DMS53 (cell line): ENCODE measurements at places on chromosomes 7 and 10.

DNA sequence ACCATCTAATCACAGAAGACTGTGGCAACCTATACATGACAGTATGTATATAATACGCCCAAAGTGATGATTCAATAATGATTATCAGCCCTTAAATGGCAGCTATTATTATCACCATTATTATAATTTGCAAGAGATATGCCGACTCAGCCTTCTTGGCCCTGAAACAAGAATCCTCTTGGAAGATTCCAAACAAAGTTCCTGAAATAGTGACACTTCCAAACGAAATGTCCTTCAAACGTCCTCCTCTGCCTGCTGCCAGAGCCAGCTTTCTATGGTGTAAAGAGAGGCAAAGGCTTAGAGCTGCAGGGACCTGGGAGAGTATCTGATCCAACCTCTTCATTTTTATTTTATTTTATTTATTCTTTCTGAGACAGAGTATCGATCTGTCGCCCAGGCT lies 36.0 kb downstream of the NRAP start:
- DNase-seq, result no peak

GRCh38 chr10:33047655-33048054 lies 89.6 kb upstream of the ITGB1 start:
- DNase-seq, result no peak

DNA sequence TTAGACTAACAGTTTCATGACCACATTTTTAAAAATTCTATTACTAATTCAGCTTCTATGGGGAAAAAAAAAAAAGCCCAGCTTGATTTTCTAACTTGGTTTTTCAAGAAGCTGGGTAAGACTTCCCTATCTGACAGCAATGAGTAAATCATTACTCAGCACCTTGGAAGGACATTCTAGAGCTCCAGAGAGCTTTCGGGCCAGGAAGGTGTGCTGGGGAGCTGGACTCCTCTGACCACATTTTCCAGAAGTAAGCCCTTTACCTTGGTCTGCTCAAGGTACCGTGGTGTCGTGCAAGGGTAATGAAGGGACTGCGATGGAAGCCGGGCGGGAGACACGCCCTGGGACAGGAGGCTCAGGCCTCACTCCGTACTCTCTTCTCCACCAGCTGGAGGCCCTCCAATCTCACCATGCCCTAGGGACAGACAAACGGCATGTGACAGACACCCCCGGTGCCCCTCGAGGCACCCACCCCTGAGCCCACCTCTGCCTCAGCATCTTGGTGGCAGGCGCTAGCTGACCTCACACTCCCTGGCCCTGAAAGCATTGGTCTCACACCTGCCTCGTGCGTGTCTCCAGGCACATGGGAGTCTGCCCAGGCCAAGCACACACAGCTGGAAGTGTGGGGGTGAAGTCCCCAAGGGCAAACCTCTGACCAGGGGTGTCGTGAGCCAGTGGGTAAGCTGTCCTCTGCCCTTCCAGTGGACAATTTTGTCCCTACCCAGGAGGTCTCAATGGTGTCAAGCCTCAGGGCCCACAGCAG lies 152.1 kb downstream of the OAT start:
- DNase-seq, result no peak

GRCh38 chr10:77877441-77878344 lies 48.9 kb downstream of the DLG5 start:
- no peak for DNase-seq

- DNase-seq, result no peak
These were observed 25.2 kb upstream of the UNC5B start for GRCh38 chr10:71187197-71187596.

DNA sequence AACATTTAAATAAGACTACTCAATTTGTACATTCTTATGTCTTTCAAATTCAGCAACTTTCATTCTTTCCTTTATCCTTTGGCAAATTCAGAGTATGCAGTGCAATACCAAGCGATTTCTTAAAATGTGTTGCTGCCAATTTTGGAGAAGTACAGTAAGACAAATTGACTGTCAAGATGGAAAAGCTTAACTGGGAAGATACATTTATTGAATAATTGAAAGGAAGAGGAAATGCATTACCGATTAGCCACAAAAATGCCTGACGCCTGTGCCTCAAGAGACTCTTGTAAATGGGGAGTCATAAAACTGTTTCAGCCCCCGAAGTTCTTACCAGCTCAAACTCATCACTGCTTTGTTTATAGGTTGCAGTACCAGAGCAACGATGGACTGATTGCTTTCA lies 373.3 kb upstream of the GALNT17 start:
- DNase-seq, result no peak

DNA sequence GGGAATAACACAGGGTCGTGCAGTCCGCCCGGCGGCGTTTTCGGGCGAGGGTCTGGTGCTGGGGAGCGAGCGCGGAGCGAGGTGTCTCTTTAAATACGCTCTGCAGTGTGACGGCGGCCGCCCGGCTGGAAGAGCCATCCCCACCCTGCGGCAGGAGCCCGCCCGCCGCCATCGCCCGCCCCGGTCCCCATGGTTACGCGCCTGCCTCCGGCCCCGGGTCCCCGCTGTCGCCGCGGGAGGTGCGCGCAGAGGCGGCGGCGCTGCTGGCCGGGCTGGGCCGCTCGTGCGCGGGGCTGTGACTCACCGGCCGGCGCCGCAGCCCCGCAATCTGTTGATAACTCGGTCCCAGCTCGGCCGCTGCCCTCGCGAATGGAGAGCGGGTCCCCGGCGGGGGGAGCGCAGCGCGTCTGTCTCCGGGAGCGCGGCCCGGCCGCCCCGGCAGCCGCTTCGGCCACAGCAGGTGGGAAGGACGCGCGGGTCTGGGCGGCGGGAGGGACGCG lies at the start of gene ADGRA1:
Gene ADGRA1, plus strand, starts transcription at position 246 of the 500 bp plus-strand sequence. CDS start 986 bp downstream, outside the sequence.
- no peak for DNase-seq

DNA sequence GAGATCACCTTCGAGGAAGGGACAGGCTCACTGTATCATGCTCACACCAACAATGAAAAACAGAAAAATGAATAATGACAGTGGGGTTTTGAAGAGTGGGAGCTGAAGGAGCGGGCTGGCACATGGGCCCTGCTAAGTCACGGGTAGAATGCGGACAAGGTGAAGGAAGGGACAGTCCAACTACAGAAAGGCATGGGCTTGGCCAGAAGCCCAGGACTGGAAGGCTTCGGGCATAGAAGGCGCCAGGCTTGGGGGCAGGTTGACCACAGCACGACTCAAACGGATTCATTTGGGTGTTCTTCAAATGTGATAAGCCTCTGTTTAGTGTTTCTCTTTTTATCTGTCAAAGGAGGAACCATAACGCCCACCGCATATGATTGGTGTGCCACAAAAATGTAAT lies 509.5 kb downstream of the CCSER2 start:
- no peak for DNase-seq

GRCh38 chr10:93567277-93568104 lies 1.0 kb downstream of the FFAR4 start:
- peak; percentile 73 for DNase-seq

DNA sequence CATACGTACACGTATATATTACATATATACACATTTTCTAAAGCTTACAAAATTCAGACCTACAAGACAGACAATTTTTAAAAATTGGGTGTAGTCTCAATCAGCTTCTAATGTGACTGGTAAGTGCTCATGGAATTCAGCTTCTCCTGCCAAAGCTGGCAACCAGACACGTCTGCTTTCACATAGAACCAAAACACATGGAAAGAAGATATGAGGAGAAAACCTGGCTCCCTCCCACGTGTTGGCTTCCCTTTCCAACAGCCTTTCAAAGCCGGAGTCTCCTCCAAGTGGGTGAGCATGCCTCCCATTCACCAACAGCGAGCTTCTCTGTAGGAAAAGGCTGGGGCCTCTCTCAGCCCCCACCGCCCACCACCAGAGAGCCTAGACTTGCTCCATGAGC lies 33.4 kb downstream of the CDCA7L start:
- no peak for DNase-seq

GRCh38 chr10:114823077-114823463 lies 1.5 kb downstream of the FHIP2A start:
- peak; percentile 48 for DNase-seq

- no peak for DNase-seq
These were observed 2.9 kb downstream of the ECHDC3 start for GRCh38 chr10:11745045-11745444.

- DNase-seq, result no peak
These were observed 12.5 kb downstream of the GRK5 start for GRCh38 chr10:119219871-119220270.

GRCh38 chr10:92688927-92689662 lies 660 bp upstream of the HHEX start:
- DNase-seq, result peak; percentile 81

DNA sequence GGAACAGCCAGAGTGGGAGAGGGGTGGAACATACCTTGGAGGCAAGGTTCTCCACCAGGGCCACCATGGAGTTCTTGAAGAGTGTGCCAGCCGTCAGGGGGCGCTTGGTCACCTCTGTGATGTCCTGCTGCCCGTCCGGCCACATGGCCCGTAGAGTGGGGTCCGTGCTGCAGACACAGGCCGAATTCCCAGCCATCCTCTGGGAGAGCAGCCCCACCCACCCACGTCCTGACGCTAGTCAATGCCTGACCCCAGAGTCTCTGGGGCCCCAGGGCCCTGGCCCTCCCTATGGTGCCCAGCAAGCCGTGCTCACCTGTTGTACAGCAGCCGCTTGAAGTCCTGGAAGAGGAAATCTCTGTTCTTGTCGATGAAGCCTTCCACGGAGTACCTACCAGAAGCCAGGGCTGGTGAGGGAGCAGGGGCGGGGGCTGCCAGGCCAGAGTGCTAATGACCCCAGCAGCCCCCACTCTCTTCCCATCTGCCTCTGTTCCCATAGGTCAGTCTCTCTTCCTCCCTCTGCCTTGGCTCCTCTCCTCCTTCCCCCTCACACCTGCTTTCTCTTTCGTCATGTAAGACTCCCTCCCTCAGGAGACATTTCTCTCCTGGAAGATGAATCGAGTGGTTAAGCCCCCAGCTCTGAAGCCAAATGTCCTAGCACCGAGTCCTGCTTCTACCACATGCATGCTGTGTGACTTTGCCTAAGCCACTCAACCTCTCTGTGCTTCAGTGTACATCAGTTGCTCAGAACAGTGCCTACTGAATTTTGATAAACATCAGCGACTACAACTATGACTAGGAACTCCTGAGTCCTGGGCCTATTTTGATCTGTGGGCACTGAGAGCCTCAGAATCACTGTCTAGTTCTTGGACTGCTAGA lies 11.0 kb downstream of the MYO1G start:
- DNase-seq, result peak; percentile 64

- DNase-seq, result no peak
These were observed 20.4 kb upstream of the NUP42 start for GRCh38 chr7:23161482-23161881.

- DNase-seq, result no peak
These were observed 34.4 kb upstream of the HABP2 start for GRCh38 chr10:113518415-113518814.

DNA sequence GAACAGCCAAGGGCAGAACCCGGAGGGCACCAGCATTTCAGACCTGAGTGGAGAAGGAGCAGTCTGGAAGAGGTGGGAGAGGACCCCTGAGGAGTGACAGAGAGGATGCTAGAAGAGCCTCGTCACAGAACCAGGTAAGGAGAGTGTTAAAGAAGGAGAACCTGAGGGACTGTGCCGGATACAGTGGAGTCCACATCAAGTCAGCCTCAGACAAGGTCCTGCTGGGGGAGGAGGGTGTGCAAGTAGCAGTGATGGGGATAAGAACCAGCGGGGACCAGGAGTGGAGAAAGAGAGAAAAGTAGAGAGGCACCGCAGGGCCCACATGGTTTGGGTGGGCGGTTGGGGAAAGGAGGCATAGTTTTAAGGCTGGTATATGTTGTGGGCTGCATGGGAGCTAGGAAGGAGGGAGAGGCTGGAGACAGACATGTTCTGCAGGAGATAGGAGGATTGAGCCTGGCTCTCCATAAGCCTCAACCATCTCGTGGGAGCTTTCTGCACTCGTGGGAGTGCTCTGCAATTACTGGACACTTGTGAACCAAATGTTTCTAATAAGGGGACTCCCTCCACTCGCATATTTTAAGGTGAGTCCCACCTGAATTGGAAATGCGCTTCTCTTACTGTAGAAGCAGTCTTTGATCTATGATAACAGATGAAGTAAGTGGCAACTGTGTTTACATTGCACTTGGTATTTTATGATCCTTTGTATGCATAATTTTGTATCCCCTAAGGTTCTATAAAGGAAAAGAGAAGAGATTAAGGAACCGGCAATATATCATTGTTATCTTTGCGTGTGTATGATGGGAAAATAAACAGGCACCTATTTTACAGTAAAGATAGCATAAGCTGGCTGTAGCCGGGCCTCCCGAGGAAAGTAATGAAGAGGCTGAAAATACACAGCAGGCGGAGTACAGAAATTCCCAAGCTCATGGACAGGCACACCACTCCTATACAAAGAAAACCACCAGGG lies 154.8 kb downstream of the ADAM12 start:
- DNase-seq, result no peak

- peak; percentile 86 for DNase-seq
These were observed 30.7 kb upstream of the ANTXRL start for GRCh38 chr10:46255801-46256747.

DNA sequence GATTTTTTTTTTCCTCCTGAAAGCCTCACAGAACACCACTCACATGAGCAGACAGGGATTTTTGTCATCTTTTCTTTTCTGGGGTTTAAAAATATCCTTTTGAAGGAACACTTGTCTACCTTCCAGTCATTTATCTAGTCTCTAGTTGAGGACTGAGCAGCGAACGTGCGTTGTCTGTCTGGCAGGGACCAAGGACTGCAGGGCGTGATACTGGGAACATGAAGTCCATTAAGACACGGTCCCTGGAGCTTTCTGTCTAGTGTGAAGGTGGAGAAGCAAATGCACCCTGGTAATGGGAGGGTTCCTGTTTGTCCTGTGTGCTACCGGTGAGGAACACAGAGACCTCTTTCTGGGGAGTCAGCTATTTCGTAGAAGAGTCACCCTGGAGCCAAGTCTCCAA lies 207.4 kb downstream of the TMEM178B start:
- DNase-seq, result no peak

GRCh38 chr10:80133206-80133605 lies 676 bp downstream of the PLAC9 start:
- peak; percentile 27 for DNase-seq

GRCh38 chr10:1536341-1536740 lies 201.0 kb downstream of the ADARB2 start:
- no peak for DNase-seq

GRCh38 chr10:82683945-82684344 lies 809.0 kb downstream of the NRG3 start:
- no peak for DNase-seq

DNA sequence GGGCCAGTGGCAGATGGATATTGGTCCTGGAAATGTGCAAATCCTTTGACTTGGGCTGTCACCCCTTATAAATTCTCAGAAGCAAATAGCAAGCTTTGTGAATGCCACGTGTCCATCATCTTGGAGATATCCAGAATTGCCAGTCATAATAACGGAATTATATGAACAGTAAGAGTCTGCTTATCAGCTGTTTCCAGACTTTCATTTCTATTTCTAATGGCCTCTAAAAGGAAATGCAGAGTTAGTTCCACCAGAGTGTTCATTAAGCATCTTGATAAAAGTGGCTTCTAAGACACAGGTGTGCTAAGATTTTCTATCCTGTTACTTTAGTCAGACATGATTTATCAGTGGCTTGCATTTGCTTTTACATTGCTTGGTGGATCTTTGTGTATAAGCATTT lies 87.4 kb downstream of the RAMP3 start:
- no peak for DNase-seq
